ENCODE measurements at places on chromosomes 2 and 18. TPM values are rescaled to one million over a fixed set of nuclear protein-coding genes. Genes with fewer than 3 reads are reported as not detected.

CIDEA gene
- total RNA-seq, result not detected

DNA sequence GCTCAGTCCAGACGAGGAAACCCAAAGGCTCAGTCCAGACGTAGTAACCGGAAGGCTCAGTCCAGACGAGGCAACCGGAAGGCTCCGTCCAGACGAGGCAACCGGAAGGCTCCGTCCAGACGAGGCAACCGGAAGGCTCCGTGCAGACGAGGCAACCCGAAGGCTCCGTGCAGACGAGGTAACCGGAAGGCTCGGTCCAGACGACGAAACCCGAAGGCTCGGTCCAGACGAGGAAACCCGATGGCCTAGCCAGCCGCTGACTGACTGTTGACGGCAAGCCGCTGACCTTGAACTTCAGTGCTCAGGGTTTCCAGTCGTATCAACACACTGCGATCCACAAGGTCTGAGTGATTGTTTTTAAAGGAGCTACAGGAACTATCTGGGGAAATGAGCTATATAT is 150.7 kb upstream of the TPO start:
- H3K4me3 ChIP-seq, result no peak overlapping the region
- no peak for DNase-seq
- H3K36me3 ChIP-seq, result no peaks in the 10 kb centered on the region
- H3K27me3 ChIP-seq, result no peaks in the 10 kb centered on the region
- no peak overlapping the region for H3K27ac ChIP-seq

DNA sequence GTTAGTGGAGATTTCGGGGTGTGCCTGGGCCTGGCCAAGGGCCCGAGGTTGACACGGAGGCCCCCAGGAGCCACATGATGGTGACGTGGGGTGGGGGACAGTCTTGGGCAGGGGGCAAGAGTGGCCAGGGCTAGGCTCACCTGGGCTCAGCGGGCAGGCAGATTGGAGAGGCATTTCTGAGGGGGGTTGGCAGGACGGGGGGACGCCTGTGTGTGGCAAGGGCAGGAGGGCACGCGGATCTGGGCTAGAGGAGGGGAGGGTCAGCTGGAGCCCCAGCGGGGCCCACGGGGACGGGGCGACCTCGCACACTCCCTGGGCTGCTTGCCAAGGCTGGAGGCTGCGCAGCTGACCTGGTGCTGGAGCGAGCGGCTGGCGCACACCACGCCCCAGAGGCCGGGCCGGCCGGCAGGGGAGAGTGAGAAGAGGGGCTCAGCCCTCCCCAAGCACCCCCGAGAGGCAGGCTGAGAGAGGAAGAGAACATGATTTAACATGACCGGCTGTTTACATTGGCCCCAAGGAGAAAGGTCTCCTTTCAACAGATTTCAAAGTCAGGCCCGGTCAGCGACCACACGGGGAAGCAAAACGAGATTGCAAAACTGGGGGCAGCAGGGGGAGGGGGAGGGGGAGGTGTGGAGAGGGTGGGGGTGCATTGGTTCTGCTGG is 38.0 kb upstream of the SNED1 start:
- H3K4me1 ChIP-seq, result peaks cover 8% of the 10 kb centered on the region
- H3K27me3 ChIP-seq, result no peaks in the 10 kb centered on the region
- no peaks in the 10 kb centered on the region for H3K36me3 ChIP-seq

- no peaks in the 10 kb centered on the region for H3K4me1 ChIP-seq
- no peak overlapping the region for H3K27ac ChIP-seq
- H3K27me3 ChIP-seq, result no peaks in the 10 kb centered on the region
- no peaks in the 10 kb centered on the region for H3K36me3 ChIP-seq
- no peak overlapping the region for H3K4me3 ChIP-seq
Observed at GRCh38 chr2:12684471-12684936, 32.2 kb upstream of the TRIB2 start.

DNA sequence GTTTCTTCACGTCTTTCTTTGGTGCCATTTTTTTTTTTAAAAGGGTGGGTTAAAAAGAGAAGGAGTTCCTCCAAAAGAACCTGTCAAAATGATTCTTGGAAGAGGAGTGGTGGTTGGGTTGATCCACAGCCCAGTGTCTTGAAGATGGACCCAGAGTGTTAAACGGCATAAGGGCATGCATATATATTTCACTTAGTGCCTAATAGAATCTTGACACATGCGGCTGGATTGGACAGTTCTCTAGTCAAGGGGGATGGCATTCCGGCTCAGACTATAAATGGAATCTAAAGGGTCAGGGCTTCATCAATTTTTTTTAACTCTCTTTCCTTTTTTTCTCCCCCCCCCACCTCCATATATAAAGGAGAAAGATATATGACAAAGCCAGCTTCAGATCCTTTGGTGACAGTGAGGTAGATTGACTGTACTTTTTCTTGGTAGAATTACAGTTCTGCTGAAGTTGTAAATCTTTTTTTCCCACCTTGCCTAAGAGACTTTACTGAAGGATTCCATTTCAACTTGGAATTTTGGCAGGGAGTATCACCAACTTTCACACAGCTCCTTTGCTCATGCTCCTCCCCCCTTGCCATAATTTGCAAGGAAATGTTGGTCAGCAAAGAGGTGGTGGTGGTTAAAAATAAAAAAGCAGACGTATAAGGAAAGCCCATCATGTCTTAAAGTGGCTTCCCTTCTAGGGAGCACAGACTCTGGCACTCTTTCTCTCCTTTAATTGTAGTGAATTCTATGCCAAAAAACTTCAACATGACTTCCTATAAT is at the start of gene MYL1:
MYL1 (minus strand) TSS at position 160 of the 774 bp plus-strand sequence; CDS start at position 28, 132 bp downstream.
- no peak within 1 kb of the TSS for H3K4me3 ChIP-seq
- H3K36me3 ChIP-seq, result no peaks in the 10 kb centered on the region
- no peak within 1 kb of the TSS for H3K27ac ChIP-seq
- DNase-seq, result no peak

GRCh38 chr2:223619486-223620129 is 17.4 kb upstream of the SCG2 start:
- no peak for DNase-seq
- no peak overlapping the region for H3K4me3 ChIP-seq
- no peaks in the 10 kb centered on the region for H3K36me3 ChIP-seq
- H3K27ac ChIP-seq, result no peak overlapping the region
- no peaks in the 10 kb centered on the region for H3K27me3 ChIP-seq
- H3K4me1 ChIP-seq, result no peaks in the 10 kb centered on the region

COLEC11 gene
- 0.61 TPM for total RNA-seq

- H3K27me3 ChIP-seq, result no peaks in the 10 kb centered on the region
- no peak overlapping the region for H3K4me3 ChIP-seq
- no peak overlapping the region for H3K27ac ChIP-seq
- peaks cover 16% of the 10 kb centered on the region for H3K4me1 ChIP-seq
Observed at GRCh38 chr2:170436077-170436943, 258.4 kb downstream of the MYO3B start.

CENPA gene
- total RNA-seq, result 0.50 TPM

DPP10 gene
- total RNA-seq, result not detected

All from natural killer cell (primary cell).